NCI-H2029 treated with DMSO at 0.1 percent for 48 hours (cell line): ENCODE measurements at places on chromosomes 1 and 21.

GRCh38 chr1:199593475-199593874 lies 434.0 kb upstream of the NR5A2 start:
- no peak for DNase-seq

- no peak for DNase-seq
Observed at GRCh38 chr1:57033222-57034001, 67.6 kb upstream of the C8B start.

DNA sequence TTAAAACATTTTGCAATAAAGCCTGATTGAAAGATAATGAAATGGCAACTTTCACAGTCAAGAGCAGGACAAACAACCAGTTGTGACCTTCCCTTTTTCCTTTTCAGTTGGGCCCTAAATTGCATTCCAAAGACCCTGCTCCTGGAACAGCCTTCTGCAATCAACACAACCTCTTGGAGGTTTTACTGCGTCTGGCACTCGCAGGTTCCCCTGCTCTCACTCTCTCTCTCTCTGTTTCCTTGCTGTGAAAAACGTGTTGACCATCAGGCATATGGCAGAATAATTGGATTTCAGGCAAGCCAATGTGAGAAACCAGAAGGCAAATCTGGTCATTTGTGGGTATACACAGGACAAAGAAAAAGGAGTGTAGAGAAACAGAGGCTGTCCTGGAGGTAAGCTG lies 23.2 kb downstream of the SLC44A5 start:
- DNase-seq: no peak

GRCh38 chr1:201736707-201737320 lies 92.1 kb upstream of the IPO9 start:
- no peak for DNase-seq

GRCh38 chr21:36450511-36450910 lies 29.4 kb downstream of the CLDN14 start:
- no peak for DNase-seq

GRCh38 chr1:15299179-15299578 lies 52.2 kb downstream of the FHAD1 start:
- no peak for DNase-seq

DNA sequence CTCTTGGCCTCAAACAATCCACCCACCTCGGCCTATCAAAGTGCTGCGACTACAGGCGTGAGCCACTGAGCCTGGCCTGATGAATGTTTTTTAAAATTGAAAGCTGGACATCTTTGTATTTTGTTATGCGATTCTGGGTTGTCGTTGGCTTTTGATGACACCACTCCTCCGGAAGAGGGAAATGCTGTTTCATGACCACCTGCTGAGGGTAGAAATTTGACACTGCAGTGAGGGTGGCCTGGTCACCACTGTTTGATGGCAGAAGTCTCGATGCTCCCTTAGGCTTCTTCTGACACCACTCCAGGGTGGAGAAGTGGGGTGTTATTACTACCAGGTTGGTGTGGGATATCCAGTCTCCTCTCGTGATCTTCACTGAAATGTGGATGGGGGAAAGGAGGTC lies 357.2 kb downstream of the RGS7 start:
- no peak for DNase-seq

DNA sequence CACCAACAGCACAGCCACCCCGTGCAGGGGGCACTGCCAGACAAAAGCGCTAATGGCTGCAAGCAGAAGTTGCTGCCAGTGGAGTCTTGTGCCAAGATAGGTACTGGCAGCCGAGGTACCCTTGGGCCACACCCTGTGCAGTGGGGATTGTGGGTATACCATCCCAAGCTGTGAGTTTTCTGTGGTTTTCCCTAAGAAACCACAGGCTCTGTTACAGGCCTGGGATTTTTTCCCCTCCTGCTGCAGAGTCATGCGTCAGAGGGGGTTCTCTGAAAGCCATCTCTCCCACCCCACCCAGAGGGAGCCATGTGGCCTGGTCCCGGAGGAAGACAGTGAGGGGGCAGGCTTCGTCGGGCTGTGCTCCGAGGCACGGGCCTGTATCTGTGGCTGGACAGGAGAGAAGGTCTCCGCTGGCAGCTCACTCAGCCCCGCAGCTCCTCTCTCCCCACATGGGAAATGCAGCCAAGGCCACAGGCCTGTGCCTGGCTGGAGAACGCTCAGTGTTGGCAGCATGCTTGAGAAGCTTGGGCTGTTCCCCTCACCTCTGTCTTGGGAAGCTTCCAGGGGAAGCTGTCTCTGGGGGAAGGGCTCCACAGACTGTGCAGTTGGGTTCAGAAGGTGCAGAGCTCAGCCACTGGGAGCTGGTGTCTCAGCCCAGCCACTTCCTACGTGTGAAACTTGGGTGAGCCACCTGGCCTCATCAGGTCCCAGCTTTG lies 42.5 kb downstream of the NEK2 start:
- DNase-seq: no peak

DNA sequence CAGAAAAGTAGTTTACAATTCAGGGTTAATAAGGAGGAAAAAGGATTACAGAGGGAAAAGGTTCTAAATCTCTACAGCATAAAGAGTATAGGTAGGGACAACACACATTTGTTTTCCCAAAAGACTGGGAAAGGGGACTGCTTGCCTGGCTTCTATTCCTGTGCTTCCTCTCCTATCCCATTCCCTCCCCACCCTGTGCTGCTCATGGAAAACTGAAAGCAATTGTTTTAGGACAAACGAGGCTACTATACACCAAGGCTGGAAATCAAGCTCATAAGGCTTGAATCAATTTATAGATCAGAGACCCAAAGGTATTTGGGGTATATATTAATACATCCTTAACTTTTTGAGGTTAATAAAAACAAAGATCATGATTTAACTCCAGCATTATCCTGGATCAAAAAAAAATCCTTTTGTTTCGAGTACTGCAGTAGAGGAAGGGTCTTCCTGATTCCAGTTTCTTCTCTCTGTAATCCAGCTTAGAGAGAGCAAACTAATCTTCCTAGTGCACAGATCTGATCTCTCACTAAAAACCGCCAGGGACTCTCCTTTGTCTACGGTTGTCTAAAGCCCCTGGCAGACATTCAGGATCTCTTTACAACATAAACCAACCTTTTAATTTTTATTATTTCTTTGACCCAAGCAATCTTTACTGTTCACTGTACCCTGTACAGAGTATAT lies 37.4 kb upstream of the A3GALT2 start:
- DNase-seq: no peak

DNA sequence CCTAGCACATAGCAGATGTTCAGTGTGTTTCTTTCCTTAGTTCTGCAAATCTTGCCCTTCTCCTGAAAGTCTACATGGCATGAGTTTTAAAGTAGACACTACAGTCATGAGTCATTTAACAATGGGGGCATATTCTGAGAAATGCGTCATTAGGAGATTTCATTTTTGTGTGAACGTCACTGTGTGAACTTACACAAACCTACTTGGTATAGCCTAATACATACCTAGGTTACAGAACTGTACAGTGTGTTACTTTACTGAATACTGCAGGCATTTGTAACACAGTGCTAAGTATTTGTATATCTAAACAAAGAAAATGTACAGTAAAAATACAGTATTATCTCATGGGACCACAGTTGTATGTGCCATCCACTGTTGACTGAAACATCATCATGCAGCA lies 10.0 kb downstream of the TTF2 start:
- DNase-seq: no peak

GRCh38 chr1:32336591-32336932 lies 529 bp upstream of the MARCKSL1 start:
- no peak for DNase-seq

DNA sequence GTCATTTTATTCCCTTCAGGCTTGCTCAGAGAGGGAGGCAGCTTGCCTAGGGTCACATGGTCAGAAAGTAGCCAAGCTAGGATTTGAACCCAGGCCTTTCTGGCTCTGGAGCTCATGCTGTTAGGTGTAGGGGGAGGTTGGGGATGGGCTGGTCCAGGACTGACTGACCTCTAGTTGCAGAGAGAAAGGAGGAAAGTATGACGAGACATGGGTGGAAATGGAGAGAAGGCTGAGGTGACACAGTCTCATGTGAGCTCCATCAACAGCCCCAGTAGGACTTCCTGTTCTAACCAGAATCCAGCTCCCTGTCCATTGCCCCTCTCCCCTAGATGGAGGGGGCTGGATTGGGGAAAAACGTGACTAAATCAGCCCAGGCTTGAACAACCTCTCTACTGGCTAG lies 15.5 kb upstream of the SYNC start:
- no peak for DNase-seq

GRCh38 chr1:53500204-53501064 lies 41.2 kb downstream of the DMRTB1 start:
- no peak for DNase-seq

DNA sequence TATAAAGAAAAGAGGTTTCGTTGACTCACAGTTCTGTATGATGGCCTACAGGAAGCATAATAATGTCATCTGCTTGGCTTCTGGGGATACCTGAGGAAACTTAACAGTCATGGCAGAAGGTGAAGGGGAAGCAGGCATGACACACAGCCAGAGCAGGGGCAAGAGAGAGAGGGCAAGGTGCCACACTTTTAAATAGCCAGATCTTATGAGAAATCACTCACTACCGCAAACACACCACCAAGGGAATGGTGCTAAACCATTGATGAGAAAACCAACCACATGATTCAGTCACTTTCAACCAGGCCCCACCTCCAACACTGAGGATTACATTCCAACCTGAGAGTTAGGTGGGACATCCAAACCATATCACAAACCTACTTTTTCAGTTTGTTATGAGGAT lies 245.9 kb upstream of the SGIP1 start:
- DNase-seq: no peak

- DNase-seq: no peak
Observed at GRCh38 chr21:32173121-32173724, 105.6 kb downstream of the MIS18A start.

DNA sequence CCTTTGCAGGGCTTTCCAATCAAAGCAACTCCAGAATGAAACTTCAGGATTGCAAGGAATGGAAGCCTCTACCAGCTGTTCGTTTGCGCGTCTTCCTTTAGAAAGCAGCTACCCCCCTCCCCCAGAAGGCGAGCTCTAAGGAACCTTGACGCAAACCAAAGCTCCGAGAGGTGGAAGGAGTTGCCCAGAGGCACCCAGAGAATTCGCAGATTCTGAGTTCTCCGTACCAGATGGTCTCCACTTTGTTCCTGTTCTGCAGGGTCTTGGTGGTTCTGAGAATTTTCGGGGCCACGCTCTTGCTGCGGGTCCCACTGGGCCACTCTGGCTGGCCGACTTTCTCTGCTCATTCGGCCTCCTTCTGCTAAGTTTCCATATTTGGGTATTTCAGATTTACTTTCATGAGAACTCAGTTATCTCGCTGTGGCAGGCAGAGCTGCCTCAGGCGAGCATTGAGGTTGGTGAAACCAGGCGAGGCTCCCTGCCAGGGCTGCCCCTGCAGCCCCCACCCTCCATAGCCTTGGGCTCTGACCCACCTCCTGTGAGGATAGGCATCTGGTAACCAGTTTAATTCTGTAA lies 801 bp downstream of the TRAF5 start:
- DNase-seq: no peak

- no peak for DNase-seq
Observed at GRCh38 chr1:44421446-44421884, 16.4 kb downstream of the RNF220 start.

DNA sequence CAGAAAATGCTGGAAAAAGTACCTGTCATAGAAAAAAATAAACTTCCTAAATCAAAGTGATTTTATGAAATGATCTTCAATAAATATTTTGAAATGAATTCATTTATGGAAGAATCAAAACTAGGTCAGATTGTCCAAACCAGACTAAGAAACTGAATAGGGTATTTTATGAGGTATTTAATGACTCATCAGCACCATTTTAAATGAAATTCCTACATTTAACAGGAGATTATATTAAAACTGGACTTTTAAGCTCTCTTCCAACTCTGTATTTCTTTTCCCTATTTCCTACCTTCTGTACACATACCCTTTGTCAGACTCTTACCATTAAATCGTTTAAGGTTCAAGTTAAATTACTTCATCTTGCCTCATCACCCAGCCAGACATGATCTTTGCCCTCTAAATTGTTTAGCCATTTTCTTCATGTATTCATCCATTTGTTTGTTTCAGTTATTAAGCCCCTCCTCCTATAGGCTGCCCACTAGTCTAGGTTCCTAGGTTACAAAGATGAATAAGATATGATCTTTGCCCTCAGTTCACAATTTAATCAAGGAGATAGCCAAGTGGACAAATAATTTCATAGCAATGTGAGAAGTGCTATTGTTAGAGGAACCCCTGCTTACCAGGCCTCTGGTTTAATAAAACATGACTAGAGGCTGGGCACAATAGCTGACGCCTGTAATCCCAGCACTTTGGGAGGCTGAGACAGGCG lies 25.0 kb downstream of the TATDN3 start:
- DNase-seq: no peak

GRCh38 chr1:39680751-39681150 lies 8.8 kb upstream of the NT5C1A start:
- DNase-seq: no peak

- no peak for DNase-seq
Observed at GRCh38 chr1:27011058-27011764, 1.4 kb downstream of the TENT5B start.

DNA sequence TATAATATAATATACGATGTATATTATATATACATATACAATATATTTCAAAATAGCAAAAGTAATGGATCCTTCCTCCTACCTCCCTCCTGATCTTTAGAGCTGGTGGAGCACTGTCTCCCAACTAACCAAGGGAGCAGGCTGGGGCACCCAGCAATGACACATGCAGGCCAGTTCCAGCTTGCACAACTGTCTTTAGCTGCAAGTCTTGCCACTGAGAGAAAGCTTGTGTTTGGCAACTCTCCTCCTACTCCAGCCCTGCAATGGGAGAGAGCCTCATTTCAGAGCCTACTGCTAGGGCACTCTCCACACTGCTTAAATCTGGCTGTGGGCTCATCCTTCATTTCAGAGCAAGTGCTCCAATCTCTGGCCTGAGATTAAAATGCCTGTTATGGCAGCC lies 469.8 kb upstream of the OLFM3 start:
- no peak for DNase-seq

- no peak for DNase-seq
Observed at GRCh38 chr1:35883635-35884101, 659 bp downstream of the AGO1 start.

DNA sequence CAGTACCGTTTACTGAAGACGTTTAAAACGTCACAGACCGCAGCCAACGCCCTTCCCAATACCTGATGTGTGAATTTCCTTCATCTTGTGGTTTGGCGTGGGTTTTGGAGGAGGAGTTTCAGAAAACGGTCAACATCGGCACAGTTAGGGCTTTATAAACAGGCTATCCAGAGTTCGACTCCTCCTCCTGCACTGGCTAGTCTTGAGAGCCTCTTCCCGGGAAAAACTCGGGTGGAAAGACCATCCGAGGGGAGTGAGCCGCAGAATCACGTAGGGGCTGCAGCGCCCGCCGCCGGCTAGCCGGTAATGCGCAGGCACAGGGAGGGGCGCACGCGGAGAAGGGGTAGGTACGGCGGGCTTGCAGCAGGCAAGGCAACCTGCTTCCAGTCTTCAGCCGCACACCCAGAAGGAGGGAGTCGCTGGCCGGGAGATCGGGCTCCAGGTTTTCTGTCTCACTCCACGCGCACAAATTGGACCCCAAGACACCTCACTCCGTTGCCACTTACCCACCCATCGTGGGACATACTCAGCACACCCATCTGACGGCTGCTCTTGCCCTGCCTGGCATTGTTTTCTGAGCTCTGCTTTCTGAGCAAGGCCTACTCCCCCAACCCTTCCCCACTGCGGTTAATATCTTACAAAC lies 25.4 kb downstream of the SLC19A2 start:
- DNase-seq: no peak
